Renal cortex interstitium (tissue), 15 donors: ENCODE measurements at places on chromosomes 3 and 15. TPM values are rescaled to one million over a fixed set of nuclear protein-coding genes. Genes with fewer than 3 reads are reported as not detected.
A peak's percentile ranks its signal among the peaks of the same experiment; 100 is the strongest.

- no peak for DNase-seq
These were observed 213.9 kb upstream of the UMPS start for GRCh38 chr3:124516333-124516732.

GRCh38 chr3:42804831-42805132, 492 bp upstream of the HIGD1A start:
- DNase-seq = no peak

DNA sequence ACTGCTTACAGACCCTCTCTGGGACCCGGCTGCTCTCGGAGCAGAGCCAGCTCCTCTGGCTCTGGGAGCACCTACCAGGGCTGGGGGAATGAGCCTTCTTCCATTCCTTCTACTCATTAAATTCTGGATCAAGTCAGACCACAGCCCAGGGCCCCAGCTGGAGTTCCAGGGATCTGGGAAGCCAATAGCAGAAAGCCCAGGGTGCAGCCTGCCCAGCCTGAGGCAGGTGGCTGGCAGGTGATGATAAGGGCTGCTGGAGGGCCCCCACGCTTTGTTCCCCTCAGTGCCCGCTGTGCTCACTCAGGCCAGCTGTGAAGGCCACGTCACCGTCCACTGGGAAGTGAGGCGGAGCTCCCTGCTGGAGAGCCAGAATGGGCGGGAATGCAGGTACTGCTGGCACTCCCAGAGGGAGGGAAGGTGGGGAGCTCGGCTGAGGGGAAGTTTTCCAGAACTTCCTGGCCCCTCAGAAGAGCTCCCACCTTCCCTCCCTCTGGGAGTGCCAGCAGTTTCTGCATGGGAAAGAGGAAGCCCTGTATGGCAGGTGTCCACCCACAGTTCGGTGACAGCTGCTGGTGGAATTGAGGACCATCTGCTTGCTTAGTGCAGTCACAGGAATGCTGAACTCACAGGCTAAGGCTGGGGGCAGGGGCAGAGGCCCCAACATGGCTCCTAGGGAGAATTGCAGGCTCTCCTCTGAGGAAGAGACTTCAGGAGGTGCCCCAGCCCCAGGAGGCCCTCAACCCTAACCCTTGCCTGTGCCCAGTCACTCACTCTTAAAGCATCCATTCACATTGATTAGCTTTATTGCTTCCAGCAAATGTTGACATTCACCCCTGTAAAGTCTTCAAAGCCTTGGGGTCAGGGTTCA, 12.6 kb upstream of the RTP3 start:
- DNase-seq = no peak

DNA sequence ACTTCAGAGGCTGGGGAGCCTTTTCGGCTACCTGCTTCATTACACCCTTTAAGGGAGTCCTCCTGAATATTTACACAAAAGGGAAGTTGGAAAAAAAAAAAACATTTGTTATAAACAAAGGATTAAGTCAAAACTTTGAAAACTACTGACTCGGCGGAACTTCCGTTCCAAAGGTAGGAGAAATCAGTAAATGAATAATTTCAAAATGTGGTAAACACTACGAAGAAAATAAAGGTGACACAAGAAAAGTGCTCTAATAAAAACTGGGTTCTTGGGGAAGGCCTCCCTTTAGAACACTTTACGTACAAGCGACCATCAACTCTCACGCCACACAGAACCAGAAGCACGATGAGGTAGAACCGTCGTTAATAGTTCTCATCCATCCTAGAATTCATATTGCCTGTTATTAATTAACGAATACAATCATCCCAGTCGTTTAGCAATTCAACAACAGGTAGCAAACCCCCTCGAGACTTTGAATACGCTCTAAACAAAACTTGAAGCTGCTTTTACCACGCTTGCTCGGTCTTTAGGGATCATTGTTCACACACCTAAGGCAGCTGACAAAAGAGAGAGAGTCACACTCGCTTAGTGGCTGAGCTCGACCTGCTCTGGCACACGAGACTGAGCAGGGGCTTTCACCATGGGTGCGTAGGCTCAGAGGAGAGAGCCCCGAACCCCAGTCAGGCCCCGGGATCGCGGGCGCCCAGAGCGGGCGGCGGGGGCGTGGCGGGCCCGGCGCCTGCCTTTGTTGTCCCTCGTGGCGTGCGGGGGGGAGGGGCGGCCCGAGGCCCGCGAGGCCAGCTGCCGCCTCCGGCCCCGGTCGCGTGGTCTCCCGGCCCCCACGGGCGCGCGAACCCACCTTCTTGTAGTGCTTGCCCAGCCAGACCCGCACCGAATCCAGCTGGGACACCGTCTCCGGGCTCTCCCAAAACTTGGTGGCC, 680 bp downstream of the SMARCC1 start:
- DNase-seq = peak; percentile 47

GRCh38 chr3:147688868-147689267, 279.7 kb downstream of the ZIC1 start:
- no peak for DNase-seq

DNA sequence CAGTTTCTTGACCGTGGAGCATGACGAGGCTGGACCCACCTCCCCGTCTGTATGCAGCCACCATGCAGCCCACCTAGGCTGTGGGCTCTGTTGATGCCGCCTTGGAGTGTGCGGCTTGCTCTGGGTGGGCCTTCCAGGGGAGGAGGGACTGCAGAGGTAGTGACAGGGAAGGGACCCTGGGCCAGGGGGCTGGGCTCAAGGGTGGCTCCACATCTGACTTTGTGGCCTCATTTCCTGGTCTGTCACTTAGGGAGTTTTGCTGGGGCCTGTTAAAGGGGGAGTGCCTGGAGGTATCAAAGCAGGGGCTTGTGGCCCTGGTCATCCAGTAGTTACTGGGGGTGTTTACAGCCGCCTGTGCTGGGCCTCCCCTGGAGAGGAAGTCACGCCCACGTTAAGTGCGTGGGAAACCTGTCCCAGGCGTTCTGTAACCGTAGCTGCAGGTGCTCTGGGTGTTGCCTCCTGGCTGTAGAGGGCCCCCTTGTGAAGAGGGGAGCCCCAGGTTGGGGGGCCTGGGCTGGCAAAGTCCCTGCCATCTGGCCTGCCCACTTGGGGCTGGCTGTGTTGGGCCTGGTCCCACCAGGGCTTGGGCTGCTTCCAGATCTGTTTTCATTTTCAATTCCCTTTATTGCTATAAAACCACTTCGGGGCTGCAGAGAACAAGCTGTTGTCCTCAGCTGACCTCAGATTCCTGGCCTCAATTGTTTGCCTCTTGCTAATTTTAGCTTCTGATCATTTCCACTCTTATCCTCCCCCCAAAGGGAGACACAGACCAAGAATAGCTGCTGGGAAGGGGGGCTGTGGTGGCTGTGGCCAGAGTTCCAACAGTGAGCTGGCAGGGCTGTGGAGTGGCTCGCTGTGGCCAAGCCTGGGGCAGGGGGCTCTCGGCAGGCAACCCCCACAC, 26.5 kb downstream of the KLF13 start:
- no peak for DNase-seq

DNA sequence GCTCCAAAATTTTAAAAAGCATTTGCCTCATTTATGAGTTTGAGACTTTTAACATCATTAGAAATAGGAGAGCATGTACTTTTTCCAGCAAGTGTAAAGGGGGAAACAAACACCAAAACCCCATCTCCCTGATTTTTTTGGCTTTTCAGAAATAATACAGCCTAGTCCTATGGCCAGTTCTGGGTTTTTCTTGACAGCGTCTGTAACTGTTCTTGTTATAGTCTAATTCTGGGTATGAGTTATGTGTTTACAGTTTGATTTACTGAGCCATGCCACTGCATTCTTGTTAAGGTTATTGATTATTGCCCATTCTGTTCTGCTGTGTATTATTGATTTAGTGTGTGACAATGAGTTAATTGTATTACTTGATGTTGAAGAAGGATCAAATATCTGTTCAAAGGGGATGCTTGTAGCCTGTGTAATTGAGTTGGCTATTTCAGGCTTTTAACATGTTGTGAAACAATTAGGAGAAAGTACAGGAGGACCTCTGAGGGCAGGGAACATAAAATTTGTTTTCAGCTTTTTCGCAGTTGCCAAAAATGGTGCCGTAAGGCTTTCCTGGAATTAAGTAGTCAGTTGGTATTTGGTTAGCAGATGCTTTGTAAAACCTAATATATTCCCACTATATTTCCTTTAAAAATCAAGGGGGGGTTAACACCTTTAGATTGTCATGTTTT, 46.1 kb downstream of the MBNL1 start:
- no peak for DNase-seq

DNA sequence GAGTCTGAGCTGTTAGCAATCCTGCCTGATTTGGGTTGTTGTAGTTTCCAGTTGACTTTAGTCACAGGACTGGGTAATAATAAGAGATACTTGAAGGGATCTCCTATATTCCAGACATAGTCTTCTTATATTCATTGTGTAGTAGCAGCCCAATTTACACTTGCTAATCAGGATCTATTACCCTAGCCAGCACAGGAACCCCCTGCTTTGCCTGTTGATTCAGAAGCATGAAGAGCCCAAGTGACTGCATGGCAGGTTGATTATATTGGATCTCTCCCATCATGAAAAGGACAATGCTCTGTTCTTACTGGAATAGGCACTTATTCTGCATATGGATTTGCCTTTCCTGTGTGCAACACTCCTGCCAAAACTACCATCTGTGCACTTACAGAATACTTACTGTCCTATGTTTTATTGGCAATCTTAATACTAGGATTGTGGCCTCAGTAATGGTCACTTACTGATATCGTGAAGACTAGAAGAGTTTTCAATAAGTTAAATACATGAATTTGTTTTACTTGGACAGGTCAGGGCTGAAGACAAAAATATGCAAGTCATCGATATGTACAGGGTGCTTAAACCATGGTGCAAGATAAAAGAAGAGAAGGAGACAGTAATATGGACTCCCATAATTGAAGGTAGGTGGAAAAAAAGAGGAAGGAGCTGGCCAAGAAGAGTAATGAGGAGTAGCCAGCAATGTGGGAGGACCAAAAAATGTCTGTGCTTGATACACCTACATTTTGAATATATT, 304.1 kb downstream of the MCTP2 start:
- no peak for DNase-seq

DNA sequence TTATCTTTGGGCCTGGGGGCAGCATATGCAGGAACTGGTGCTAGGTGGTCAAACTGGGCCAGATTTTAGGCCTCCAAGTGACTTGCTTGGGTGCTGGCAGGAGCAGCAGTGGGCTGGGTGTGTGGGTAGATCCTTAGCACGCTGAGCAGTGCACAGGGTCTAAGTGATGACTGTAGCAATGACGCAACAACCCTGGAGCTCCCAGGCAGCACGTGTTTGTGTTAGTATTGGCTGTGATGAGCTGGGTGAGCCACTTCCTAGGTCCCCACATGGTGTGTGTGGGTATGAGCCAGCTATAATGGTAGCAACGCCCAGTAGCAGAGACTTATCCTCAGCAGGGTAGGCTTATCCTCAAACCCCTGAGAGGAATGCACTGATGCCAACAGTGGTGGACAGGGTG, 570.6 kb upstream of the ROBO1 start:
- no peak for DNase-seq

GRCh38 chr3:113574213-113574612, 41.9 kb downstream of the SIDT1 start:
- no peak for DNase-seq

DNA sequence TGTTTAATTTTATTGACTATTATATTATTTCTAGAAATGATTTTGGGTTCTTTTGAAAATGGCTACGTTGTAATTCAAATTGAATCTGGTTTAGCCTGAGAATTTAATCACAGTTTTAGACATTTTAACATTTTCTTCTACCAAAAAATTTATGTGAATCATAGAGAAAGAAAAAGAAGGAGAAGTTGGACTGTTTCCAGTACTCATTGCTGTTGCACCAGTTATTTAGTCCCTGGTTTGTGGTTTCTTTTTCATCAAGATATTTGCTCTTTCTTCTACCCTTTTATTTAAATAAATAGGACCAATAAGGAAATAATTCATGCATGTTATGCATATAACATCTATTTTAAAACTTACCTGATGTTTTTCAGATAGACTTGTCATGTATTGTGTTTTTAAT, 1337.1 kb downstream of the ROBO1 start:
- no peak for DNase-seq

DNA sequence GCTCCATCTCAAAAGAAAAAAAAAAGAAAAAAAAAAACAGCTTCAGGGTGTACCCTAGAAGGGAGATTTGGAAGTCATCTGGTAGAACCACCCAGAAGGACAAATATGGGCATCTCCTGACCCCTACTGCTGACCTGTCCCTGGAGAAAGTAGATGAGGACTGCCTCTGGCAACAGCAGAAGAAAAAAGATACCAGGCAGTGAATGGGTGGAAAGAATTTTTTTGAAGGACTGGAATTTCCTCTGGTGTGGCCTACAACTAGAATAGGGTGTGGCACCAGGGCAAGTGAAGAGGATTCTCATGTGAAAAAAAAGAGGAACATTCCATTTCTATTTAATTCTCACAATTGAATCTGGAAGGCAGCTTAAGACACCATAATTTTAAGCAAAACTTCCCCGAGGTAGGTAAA, 3.1 kb downstream of the ANXA2 start:
- no peak for DNase-seq

DNA sequence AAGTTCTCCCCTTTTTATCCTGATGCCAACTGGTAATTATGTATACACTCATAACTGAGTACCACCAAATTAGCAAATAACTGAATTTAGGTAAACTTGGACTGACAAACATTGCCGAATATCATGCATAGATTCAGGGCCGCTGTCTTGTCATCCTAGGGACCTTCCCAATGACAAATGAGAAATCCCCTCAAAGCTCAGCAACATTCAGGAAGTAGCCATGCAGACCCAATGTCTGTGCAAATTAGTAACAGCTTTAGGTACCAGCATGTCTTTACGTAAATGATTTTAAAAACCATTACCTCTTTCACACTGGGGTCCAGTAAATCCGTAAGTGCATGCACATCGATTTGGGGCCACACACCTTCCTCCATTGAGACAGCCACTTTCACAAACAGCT, 49.5 kb downstream of the FBN1 start:
- no peak for DNase-seq

- DNase-seq = no peak
These were observed 12.2 kb downstream of the GHRL start for GRCh38 chr3:10280571-10280970.

DNA sequence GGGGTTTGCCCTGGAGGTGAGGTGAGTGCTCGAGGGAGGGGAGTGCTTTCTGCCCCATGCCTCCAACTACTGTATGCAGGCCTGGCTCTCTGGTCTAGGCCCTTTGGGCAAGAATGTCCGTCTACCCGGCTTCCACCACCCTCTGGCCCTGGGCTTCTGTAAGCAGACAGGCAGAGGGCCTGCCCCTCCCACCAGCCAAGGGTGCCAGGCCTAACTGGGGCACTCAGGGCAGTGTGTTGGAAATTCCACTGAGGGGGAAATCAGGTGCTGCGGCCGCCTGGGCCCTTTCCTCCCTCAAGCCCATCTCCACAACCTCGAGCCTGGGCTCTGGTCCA, 9.4 kb downstream of the DLL4 start:
- no peak for DNase-seq

Gene A4GNT
- 1.00 TPM for polyA plus RNA-seq

Gene CLDN18
- 1.5 TPM for polyA plus RNA-seq

Gene ZBBX
- 6.9 TPM for polyA plus RNA-seq

Gene HGD
- polyA plus RNA-seq = 104 TPM

Gene GOLGA6A
- polyA plus RNA-seq = 0.51 TPM

Gene PSTPIP1
- 1.7 TPM for polyA plus RNA-seq

Gene GABRR3
- polyA plus RNA-seq = 0.03 TPM

Gene JMJD7
- polyA plus RNA-seq = 10.2 TPM

Gene CCR8
- not detected for polyA plus RNA-seq

Gene ACP3
- 62.6 TPM for polyA plus RNA-seq

Gene EPB42
- polyA plus RNA-seq = 1.1 TPM
